GM04503 (cell line): ENCODE measurements at places on chromosomes 4 and X.
A peak's percentile ranks its signal among the peaks of the same experiment; 100 is the strongest.

GRCh38 chrX:124433186-124433585, 86.8 kb downstream of the SH2D1A start:
- no peak for DNase-seq

DNA sequence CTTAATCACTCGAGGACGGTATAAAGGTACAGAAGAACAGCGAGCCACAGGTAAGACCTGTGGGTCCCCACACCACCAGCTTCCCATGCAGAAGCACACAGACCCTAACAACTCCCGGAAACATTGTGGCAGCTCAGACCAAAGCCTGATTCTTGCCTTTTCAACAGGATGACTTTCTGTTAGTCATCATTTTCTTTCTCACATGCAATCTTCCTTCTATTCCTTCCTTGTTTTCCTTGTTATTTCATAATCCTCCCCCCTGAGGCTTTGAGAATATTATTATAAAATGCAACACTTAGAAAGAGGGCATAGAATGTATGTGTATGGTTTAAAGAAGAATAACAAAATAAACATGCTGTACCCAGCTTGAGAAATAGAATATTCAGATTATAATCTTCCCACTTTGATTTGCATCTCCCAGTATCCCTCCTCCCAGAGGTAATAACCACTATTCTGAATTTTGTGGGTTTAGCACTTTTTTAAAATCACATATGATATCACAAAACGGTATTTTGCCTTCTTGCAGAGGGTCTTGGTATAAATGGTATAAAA, 100.9 kb downstream of the FHDC1 start:
- DNase-seq = no peak

DNA sequence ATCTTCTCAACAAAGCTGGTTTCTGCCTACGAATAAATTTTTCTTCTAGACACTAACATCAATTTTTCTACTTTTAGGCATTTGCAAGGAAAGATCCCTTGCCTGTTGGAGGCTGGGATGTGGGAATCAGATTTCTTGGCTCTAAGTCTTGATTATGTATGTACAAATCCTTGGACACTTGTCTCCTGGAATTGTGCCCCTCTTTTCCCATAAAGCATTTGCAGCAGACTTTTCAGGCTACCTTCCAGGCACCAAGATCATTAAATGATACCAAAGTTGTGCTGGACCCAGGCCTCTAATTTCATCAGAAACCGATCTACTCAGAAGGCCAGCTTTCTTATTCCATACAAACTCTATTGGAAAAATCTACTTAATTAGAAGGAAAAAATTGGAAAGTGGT, 339.5 kb upstream of the DIPK2B start:
- DNase-seq = no peak

- no peak for DNase-seq
Measured at GRCh38 chr4:4995103-4995907, 24.0 kb downstream of the CYTL1 start.

- DNase-seq = no peak
Measured at GRCh38 chr4:107862658-107863057, 37.9 kb downstream of the SGMS2 start.

- no peak for DNase-seq
Measured at GRCh38 chrX:35868501-35868900, 51.0 kb upstream of the CFAP47 start.

GRCh38 chrX:20362268-20363267, 95.9 kb upstream of the RPS6KA3 start:
- DNase-seq = peak; percentile 31

- DNase-seq = no peak
Measured at GRCh38 chr4:156723951-156724668, 247.5 kb downstream of the PDGFC start.

GRCh38 chrX:19682712-19683331, 167.5 kb upstream of the MAP3K15 start:
- peak; percentile 55 for DNase-seq

DNA sequence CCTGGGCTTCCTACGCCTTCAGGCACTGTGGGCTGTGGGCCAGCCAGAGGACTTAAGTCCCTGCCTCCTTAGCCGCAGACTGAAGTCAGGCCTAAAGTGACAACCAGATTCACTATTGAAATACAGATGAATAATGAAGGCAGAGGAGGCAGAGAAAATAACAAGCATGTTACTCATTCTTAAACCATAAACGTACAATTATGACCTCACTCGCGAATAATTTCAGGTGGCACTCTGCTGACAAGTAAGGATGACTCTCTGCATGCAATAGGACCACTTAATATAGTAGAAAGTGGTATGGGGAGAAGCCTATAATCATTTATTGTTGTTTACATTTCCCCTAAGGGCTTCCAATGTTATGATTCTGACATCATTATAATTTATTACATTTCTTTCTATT, 409.2 kb upstream of the FGF13 start:
- DNase-seq = no peak

GRCh38 chr4:22573198-22573597, 57.3 kb upstream of the ADGRA3 start:
- DNase-seq = no peak

- DNase-seq = no peak
Measured at GRCh38 chr4:167196344-167197012, 37.8 kb downstream of the SPOCK3 start.

- peak; percentile 54 for DNase-seq
Measured at GRCh38 chr4:183355405-183355804, 33.2 kb upstream of the CLDN24 start.

DNA sequence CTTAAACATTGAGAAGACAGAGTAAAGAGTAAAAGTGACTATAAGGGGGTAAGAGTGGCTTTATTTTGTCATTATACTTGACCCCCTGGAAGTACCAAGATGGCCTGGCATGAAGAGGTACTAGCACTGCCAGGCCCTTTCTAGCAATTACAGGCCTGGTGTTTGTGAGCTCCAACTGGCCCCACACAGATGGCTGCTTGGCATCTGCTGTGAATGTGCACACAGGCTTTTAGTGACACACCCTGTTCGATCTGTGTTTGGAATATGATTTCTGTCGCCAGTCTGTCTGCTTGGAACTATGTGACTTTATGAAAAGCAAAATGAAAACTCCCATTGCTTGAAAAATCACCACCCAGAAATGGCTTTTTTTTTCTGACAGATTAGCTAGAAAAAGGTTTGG, 123.3 kb downstream of the CLCN4 start:
- no peak for DNase-seq

DNA sequence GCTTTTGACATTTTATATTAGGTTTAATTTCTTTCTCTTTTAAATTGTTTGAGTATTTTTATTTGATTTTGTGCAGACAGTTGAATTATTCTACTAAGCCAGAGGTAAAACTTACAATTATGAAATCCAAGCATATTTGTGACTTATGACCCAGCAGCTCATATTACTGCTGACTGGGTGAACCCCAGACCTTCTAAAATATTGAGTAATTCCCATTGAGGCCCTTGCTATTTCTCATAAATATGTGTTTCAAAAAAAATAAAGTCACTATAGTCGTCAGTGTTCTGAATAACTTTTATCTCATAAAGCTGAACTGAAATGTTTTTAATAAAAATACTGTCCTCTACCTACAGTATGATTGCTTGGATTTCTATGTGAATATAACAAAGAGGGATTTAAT, 303.1 kb downstream of the IQCM start:
- no peak for DNase-seq

- DNase-seq = no peak
Measured at GRCh38 chr4:6115746-6116586, 84.4 kb downstream of the JAKMIP1 start.

GRCh38 chrX:129600981-129601424, 53.8 kb downstream of the APLN start:
- no peak for DNase-seq

GRCh38 chrX:107507744-107508117, 58.3 kb downstream of the FRMPD3 start:
- DNase-seq = no peak

DNA sequence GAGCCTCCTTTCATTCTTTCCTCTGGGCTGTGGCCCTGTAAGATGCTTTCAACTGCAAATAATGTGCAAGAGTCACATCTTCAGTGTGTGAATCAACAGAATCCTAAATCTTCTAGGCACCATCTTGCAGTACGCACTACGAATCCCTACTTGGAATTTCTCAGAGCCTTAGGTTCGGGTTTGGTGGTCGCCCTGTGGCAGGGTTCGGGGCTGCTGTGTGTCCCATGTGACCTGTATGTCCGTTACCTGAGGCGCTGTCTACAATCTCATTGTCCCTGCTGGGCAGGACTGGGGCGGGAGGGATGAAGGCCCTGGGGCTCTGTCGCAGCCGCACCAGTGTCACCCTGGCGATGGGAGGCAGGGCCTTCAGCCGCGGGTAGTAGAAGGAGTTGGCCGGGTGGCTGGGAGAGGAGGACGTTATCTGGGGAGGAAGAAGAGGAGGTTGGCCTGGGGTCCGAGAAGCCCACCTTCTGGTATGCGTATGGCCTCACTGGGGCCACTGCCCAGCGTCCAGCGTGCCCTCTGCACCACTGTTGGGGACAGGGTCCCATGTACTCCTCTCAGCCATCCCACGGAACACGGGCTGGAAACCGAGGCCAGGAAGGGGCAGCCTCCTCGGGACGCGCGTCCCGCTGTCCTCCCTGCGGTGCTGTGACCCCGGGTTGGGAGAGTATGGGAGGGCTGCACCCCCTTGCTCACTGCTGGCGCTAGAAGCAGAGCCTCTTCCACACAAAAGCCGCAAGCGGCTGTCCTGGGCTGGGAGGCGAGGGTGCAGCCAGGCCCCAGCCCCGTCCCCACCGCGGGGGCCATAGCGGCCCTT, 2.0 kb downstream of the SPON2 start:
- DNase-seq = no peak

GRCh38 chrX:154595559-154596249, 10.8 kb downstream of the CTAG1A start:
- peak; percentile 6 for DNase-seq

- peak; percentile 19 for DNase-seq
Measured at GRCh38 chr4:109046471-109047201, 255.8 kb downstream of the COL25A1 start.

DNA sequence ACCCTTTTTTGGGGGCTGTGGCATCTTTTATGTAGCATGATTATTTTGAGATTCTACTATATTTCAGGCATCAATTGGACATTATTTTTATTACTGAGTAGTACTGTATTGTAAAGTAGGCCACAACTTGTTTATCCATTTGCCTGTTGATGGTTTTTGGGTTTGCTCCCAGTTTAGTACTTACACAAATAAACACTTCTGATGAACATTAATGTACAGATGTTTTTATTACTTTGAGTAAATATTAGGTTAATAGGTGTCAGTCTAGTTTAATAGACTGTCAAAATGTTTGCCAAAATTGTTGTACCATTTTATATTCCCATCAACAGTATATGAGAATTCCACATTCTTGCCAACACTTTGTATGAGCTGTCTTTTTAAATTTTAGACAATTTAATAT, 214.9 kb upstream of the MAD2L1 start:
- DNase-seq = no peak

DNA sequence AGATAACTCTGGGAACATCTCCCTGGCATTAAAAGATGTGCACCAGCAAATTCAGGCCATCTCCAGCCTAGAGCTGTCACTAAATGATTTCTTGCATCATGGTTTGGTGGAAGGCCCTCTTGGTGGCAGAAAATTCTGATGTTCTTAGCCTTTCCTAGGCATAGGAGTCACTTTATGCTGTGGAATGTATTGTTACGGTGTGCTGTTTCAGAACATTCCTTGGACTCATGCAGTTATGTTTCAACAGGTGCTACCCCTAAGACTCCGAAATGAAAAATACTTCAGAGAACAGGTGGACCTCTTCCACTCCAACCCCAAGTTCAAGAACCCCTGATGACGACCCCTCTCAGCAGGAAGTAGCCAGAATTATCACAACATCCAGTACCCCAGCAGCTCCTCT, 20.3 kb upstream of the PAPSS1 start:
- no peak for DNase-seq

DNA sequence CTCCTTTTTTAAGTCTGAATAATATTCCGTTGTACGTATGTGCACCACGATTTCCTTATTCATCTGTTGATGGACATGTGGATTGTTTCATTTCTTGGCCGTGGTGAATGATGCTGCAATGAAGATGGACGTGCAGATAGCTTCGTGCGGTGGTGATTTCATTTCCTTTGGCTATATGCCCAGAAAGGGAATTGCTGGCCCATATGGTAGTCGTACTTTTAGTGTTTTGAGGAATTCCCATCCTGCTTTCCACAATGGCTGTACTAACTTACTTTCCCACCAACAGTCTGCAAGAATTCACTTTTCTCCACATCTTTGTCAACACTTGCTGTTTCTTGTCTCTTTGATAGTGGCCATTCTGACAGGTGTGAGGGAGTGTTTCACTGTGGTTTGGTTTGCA, 12.8 kb downstream of the ZFP42 start:
- peak; percentile 6 for DNase-seq

DNA sequence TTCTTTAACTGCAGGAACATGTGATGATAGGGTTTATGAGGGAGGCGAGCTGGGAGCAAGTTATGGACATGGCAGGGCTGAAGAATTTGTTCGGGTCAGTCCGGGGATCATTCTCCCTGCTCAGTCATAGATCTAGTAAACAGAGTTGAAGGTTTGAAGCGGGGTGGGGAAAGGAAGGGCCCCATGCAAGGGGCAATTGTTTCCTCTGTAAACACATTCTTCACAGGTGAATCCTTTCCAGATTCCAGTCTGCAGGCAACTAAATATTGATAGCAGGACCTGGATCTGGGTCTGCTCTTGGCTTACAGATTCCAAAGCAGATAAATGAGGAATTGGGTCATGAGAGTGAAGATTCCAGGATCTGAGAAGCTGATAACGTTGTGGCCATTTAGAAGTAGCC, 44.3 kb upstream of the ARHGAP24 start:
- no peak for DNase-seq
